ENCODE measurements at places on chromosomes 7 and 10. TPM values are rescaled to one million over a fixed set of nuclear protein-coding genes. Genes with fewer than 3 reads are reported as not detected.

SPDYE16 gene
- 0.51 TPM for total RNA-seq

AMZ1 gene
- total RNA-seq, result 5.6 TPM

DNA sequence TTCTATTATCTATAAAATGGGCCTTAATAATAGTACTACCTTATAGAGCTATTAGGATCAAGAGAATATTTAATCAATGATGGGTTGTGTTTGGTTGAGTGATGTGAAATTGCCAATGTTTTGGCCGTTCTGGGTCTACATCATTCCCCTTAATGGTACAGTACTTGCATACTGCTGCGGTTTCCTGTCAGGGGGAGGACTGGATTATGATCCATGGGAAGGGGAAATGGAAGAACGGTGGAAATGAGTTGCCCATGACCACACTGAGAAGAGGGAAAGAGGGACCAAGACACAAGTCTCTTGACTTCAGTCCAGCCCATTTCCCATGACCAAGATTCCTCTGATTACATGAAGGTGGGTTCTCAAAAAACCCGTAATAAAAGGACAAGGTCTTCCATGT lies 999 bp upstream of the MRPS24 start:
- no peak for DNase-seq
- peaks cover 28% of the 10 kb centered on the region for H3K4me1 ChIP-seq
- H3K27me3 ChIP-seq, result no peaks in the 10 kb centered on the region
- H3K4me3 ChIP-seq, result peak overlapping the region; percentile 29

- peaks cover 3% of the 10 kb centered on the region for H3K27me3 ChIP-seq
- H3K36me3 ChIP-seq, result peaks cover 3% of the 10 kb centered on the region
- peaks cover 5% of the 10 kb centered on the region for H3K4me1 ChIP-seq
- H3K27ac ChIP-seq, result no peak overlapping the region
- DNase-seq, result no peak
These were observed 98.9 kb downstream of the PRLHR start for GRCh38 chr10:118496525-118496924.

GRCh38 chr10:43737003-43737402 lies 88.3 kb upstream of the ZNF32 start:
- no peak overlapping the region for H3K27ac ChIP-seq
- DNase-seq, result no peak
- peaks cover 8% of the 10 kb centered on the region for H3K4me1 ChIP-seq
- H3K27me3 ChIP-seq, result no peaks in the 10 kb centered on the region
- no peaks in the 10 kb centered on the region for H3K36me3 ChIP-seq

- no peak overlapping the region for H3K4me3 ChIP-seq
- no peaks in the 10 kb centered on the region for H3K36me3 ChIP-seq
- no peaks in the 10 kb centered on the region for H3K27me3 ChIP-seq
- no peak for DNase-seq
- H3K27ac ChIP-seq, result no peak overlapping the region
- H3K4me1 ChIP-seq, result no peaks in the 10 kb centered on the region
These were observed 10.9 kb downstream of the PAPSS2 start for GRCh38 chr10:87670586-87670985.

DNA sequence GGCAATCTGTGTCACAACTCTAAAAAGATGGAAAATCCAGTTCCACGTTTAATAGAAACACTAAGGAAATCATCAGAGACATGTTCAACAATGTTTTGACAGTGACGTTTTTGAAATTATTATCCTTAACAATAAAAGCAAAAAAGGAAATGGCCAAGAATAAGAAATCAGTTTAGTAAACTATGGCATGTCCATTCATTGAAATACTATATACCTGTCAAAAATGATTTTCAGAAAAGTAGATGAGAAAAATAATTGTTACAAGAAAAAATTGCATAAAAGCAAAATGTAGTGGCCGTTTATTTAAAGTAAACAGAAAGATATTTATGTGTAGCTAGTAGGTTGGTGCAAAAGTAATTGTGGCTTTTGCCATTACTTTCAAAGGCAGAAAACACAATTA lies 345.4 kb upstream of the NPSR1 start:
- no peaks in the 10 kb centered on the region for H3K36me3 ChIP-seq
- no peaks in the 10 kb centered on the region for H3K4me1 ChIP-seq
- H3K27me3 ChIP-seq, result no peaks in the 10 kb centered on the region
- no peak overlapping the region for H3K27ac ChIP-seq
- no peak for DNase-seq
- no peak overlapping the region for H3K4me3 ChIP-seq

- H3K36me3 ChIP-seq, result no peaks in the 10 kb centered on the region
- H3K27ac ChIP-seq, result no peak overlapping the region
- peaks cover 11% of the 10 kb centered on the region for H3K27me3 ChIP-seq
- H3K4me1 ChIP-seq, result no peaks in the 10 kb centered on the region
- DNase-seq, result no peak
These were observed 19.7 kb upstream of the CCSER2 start for GRCh38 chr10:84308481-84309304.
